ENCODE measurements at places on chromosomes 16 and 17.

DNA sequence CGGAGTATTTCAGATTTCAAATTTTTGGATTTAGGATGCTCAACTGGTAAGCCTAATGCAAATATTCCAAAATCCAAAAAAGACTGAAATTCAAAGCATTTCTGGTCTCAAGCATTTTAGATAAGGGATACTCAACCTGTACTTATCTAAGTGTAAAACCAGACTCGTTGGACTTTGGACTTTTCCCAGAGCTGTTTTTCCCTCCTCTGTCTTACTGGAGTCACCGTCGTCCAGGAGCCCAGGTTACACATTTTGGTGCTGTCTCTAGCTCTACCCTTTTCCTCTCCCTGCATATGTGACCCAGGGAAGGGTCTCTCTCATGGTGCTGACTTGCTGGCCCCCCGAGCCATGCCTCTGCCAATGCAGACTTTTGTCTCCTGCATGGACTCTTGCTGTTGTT, 46.0 kb upstream of the MMP2 start:
- no peak for DNase-seq

- peak; percentile 65 for DNase-seq
These were observed 12.3 kb downstream of the SMIM5 start for GRCh38 chr17:75645501-75645888.

GRCh38 chr16:27571433-27572326, 21.7 kb downstream of the KATNIP start:
- no peak for DNase-seq

- no peak for DNase-seq
These were observed 97.8 kb downstream of the ARHGAP44 start for GRCh38 chr17:12887088-12887487.

GRCh38 chr17:70184770-70185169, 15.4 kb downstream of the KCNJ2 start:
- no peak for DNase-seq

DNA sequence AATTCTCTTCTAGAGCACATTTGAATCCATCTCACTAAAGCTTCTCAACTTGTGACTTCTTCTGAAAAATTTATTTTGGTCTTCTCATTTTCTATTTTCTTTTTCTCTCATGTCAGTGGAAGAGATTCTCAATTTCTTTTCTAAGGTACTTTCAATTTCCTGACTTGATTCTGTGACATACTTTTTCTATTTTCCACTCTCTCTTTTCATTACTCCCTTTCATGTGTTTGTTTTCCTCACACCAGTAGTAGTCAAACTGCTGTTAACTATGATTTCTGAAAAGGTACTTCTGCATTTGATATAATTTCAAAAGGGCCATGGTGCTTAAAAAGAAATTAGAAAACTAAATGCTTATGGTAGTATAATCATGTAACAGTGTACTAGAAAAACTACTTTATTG, 41.9 kb downstream of the NFAT5 start:
- no peak for DNase-seq

- no peak for DNase-seq
These were observed 47.8 kb downstream of the BMERB1 start for GRCh38 chr16:15482068-15482747.

GRCh38 chr16:53224951-53225533, 170.3 kb downstream of the CHD9 start:
- no peak for DNase-seq
